ENCODE measurements at places on chromosomes 1 and 21.

DNA sequence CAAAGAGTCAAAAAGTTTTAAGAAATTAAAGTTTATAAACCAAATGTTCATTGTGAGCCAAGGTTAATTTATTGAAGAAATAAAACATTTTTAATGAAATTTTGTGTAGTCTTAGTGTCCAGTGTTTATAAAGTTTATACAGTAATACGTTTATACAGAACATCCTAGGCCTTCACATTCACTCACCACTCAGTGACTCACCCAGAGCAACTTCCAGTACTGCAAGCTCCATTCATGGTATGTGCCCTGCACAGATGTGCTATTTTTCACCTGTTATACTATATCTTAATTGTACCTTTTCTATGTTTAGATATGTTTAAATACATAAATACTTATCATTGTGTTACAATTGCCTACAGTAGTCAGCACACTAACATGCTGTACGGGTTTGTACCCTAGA, 33.6 kb downstream of the TYW3 start:
- no peak for DNase-seq

- no peak for DNase-seq
These were observed 438.9 kb upstream of the ZP4 start for GRCh38 chr1:238329671-238330070.

GRCh38 chr1:67536957-67537666, 106.9 kb upstream of the SERBP1 start:
- no peak for DNase-seq

DNA sequence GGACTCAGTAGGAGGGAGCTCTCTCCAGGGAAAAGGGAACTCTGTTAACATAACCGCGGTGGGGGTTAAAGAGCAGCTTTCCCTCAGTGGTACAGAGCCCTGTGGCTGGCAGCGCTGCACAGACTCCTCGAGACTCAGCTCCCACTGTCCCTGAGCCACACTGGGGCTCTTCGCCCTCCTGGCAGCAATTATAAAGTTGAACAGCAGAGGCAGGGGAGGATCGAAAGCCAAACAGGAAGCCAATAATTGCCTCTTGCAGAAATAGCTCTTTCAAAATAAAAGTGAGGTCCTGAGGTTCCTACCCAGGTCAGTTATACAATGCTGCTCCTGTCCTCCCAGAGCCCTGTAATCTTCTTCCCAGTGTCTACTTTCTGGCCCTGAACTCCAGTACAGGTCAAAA, 77.0 kb downstream of the FAM78B start:
- no peak for DNase-seq

- DNase-seq, result no peak
These were observed 195.0 kb downstream of the ROR1 start for GRCh38 chr1:63968663-63969440.

DNA sequence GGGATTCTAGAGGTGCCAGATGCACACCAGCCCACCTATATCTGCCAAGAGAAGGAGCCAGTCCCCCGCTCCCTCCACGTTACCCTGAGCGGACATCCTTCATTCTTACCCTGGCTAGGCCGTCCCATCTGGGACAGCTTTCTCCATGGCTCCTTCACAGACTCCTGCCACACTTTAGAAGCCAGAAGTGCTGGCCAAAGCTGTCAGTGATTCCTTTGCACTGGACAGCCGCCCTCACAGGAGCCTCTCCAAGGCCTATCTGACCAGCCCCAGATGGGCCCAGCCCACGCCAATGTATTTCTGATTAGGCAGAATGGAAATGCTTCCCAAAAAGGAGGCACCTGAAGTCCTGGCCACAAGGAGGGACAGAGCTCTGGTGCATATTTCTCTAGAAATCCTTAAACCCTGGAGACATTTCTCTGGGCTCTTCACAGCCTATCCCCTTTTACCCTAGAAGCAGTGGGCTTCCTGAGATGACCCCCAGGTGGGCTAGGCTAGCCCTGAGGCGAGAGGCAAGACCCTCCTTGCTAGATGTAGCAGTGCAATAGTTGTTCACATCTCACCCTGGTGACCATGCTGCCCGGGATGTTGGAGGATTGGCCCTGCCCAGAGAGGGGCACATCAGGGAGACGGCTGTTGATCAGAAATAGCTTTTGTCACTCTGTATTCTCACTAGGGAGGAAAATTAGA, 44.1 kb downstream of the RASSF5 start:
- no peak for DNase-seq

GRCh38 chr1:3323796-3324703, 130.4 kb upstream of the ARHGEF16 start:
- no peak for DNase-seq

DNA sequence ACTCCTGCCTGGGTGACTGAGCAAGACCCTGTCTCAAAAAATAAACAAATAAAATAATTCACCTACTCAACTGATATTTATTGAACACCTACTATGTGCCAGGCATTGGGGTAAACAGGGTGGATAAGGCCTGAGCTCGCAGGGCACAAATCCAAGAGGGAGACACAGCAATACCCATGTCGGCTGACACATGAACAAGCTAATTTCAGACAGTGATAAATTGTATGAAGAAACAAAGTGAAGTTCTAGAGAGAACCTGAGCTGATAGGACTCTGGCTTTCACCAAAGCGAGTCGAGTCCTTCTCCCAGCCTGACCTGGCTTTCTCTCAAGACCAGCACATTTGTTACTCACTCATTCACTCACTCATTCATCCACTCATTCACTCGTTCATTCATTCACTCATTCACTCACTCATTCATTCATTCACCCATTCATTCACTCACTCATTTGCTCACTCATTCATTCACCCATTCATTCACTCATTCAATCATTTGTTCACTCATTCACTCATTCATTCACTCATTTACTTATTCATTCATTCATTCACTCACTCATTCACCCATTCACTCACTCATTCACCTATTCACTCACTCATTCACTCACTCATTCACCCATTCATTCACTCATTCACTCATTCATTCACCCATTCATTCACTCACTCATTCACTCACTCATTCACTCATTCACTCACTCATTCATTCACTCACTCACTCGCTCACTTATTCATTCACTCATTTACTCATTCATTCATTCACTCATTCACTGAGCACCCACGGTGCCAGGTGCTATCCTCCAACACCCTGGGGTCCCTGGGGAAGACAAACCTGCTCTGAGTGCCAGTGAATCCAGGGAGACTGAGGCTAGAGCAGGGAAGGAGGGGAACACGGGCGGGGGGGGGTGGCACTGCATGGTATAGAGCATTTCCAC, 37.4 kb upstream of the CASZ1 start:
- DNase-seq, result no peak

Measured in stimulated activated CD8-positive, alpha-beta memory T cell treated with anti-CD3 and anti-CD28 coated beads, Interleukin-4, amount 100 ng/mL, for 4 hours (primary cell).